ENCODE measurements at places on chromosomes 4 and X.

- no peak for DNase-seq
Measured at GRCh38 chr4:140697709-140698560, 58.2 kb downstream of the TBC1D9 start.

GRCh38 chrX:56618323-56618722, 54.9 kb downstream of the UBQLN2 start:
- no peak for DNase-seq

DNA sequence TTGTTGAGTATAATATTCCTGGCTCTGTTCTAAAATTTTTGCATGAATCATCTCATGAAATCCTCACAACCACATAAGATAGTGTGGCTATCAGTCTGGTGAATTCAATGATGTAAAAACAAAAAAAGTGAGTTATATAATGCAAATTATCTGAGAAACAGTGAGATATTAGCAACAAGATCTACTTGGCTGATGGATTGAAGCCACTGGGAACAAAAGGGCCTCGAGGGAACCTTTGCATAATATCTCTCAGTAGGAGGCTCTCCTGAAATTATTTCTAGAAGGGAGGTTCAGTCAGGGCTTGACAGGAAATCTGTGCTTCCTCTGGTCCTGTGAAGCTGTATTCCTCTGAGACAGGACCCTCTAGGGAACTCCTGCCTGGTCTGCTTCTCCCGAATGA, 30.1 kb upstream of the NUP54 start:
- DNase-seq, result no peak

DNA sequence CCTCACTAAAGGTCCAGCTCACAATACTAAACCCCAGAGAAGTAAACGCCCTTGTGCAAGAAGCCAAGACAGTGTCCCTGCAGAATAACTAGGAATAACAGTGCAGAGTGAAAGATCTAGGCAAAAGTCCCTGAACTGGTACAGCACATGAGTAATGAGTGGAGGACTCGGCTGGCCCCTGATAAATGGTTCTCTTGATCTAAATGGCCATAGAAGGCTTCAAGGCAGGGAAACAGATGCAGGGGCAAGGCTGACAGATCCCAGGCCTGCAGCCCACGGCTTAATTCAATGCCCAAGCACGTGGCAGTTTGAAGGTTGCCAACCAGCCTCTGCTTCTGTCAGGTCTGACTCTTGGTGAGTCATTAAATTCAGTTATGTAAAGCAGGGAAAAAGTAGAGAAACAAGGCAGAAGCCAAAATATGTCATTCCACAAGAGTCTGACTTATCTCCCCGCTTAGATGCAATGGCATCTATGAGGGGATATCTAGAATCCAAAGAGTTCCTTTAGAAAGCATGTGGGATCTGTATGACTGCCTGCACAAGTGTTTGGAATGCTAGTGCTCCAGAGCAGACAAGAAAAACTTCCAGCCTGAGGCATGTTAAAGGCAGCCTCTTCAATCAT, 121.3 kb downstream of the PRDM5 start:
- DNase-seq, result no peak

- DNase-seq, result no peak
Measured at GRCh38 chr4:74364256-74364651, 691 bp upstream of the EREG start.

DNA sequence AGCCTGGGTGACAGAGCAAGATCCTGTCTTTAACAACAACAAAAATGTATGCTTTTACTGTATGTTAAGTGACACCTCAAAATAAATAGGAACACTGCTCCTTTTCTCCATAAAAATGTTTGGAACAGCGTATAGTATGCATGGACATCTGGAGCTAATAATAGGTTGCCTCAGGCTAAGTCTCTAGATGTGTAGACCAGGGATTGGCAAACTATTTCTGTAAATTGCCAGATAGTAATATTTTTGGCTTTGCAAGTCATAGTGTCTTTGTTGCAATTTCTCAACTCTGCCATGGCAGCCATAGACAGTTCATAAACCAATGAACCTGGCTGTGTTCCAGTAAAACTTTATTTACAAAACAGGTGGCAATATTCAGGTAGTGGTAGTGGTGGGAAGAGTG, 76.6 kb upstream of the CBLL2 start:
- no peak for DNase-seq

- DNase-seq, result no peak
Measured at GRCh38 chr4:85512446-85513205, 37.7 kb downstream of the ARHGAP24 start.

DNA sequence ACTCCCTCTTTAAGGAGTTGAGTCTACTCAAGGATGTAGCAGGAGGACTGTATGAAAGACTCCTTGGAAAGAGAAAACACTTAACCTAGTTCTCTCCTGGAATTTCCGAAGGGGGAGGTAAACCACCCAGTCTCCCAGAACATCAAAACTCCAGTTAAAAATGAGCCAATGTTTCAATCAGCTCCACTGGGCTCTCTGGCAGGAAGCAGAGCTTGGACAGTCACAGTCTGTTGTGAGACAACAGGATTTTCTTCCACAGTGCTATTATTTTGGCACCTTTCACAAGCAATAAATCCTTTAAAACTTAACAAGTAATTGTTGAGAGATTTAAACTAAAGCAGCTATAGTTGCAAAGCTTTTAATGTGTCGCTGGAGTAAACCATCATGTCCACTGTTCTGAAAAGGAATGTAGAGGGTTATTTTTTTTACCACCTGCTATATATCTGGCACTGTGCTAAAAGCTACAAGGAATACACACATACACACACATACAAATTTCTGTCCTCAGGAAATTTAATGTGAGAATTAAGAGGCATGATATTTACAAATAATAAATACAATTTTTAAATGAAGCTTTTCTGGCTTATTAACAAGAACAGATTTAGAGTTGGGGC, 229.2 kb upstream of the INTU start:
- no peak for DNase-seq
